ENCODE measurements at places on chromosomes 16 and 17.

DNA sequence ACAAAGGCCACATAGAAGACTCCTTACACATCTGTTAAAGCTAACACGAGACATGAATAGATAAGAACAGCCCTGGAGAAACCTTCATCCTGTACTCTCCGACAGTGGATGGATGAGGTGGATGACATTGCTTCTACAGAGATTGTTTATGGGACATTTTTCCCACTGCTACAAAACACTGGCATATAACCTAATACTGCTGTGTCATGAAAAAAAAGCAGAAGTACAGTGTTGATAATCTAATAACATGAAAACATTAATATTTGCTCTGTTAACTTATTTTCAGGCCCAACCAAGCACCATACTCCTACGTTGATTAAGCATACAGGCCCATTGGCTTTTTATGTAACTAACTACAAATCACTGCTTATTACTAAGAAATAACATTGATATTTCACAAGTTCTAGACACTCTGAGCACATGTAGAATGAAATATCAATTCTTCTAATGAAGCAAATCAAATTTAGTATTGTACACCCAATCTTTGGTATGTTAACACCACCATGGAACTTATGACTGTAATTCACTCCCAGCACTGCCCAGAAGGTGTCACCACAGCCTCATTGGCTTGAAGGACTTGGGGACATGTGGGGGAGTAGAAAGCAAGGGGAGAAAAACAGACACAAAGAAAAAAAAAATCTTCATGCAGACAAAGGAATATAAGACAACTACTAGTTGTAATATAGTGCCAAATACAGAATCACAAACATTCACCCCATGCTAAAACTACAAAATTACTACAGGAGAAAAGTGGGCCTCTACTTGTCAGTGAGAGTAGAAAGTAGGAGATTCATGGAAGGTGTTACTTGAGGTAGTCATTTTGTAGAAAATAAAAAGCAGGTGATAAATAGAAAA lies 330.0 kb upstream of the PMFBP1 start:
- DNase-seq: peak; percentile 16

- no peak for DNase-seq
These were observed 506.9 kb downstream of the RBFOX1 start for GRCh38 chr16:7839568-7839967.

- no peak for DNase-seq
These were observed 135.4 kb downstream of the CLEC16A start for GRCh38 chr16:11079652-11080187.

GRCh38 chr17:73705594-73705993 lies 61.3 kb upstream of the SDK2 start:
- no peak for DNase-seq

DNA sequence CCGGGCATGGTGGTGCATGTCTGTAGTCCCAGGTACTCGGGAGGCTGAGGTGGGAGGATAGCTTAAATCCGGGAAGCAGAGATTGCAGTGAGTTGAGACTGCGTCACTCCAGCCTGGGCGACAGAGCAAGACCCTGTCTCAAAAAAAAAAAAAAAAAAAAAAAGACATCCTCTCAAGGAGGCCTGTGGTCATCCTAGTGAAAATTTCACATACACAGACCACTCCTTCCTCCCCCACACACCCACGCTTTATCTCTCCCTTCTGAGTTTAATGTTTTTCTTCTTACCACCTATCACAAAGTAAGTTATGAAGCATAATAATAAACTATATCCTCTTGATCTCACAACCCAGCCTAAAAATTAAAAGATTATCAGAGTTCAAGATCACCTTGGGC lies 1.3 kb upstream of the NOL11 start:
- no peak for DNase-seq
